Ascending aorta (tissue), 2 donors: ENCODE measurements at places on chromosomes 1 and 21.

DNA sequence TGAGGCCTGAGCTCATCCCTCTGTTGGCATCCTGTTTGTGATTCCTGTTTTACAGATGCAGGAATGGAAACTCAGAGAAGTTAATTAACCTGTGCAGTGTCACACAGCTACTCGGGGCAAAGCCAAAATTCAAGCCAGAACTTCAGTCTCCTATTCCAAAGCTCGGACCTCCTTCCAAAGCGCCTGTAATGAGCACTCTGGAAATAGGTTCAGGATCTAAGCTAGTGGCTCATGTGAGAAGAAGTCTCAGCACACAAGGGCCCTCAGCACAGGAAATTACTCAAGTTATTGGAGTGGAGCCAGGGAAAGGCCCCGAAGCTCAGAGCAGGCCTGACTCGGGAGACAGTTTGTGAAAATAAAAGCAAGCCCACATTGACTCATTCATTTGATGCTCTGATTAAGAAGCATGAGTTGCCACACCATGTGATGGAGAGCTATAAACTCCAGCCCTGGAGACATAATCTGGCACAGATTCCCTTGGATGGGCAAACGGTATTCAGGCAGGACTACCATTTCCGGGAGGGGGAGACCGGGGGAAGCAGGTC lies 50.6 kb upstream of the LYST start:
- DNase-seq = peak; percentile 94

- no peak for DNase-seq
Measured at GRCh38 chr1:12386130-12386529, 156.3 kb downstream of the VPS13D start.

GRCh38 chr1:236287757-236288619 lies 6.2 kb upstream of the ERO1B start:
- DNase-seq = no peak

GRCh38 chr1:6100861-6101783 lies 55.4 kb downstream of the KCNAB2 start:
- no peak for DNase-seq

GRCh38 chr1:186194107-186194756 lies 180.8 kb downstream of the TPR start:
- DNase-seq = no peak

DNA sequence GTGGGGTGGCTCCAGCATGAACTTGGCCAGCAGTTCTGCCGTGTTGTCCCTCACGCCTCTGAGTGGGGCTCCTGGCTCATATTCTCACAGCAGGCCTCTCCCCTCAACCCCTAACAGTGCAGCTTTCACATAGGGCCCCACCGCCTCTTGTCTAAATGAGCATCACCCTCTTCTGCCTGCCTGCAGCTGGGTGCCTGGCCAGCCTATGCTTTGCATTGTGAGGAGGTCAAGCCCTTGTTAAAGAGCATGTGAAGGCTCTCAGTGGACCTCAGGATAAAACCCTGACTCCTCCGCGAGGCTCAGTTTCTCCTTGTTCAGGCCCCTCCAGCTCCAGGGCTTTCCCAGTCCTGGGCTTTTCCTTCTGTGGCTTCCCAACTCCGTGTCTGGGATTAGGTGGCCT lies 34.8 kb downstream of the CRYAA start:
- DNase-seq = no peak

DNA sequence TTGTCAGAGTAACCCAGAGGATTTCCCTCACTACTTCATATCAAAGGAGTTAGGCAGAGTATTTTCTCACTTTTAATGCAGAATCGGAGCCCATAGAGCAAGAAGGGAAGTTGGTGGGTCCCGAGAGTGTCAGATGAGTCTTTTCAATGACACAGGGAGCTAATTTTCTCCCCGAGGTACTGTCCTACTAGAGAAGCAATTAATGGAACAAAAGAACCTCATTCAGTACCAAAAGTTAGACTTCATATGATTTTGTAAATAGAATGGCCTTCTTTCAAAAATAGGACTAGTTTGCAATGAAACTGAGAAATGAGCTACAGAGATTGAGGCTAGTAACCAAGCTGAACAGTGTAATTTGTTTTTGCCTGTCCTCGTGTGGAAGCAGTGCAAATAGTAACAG lies 3.9 kb downstream of the NCAM2 start:
- DNase-seq = no peak

DNA sequence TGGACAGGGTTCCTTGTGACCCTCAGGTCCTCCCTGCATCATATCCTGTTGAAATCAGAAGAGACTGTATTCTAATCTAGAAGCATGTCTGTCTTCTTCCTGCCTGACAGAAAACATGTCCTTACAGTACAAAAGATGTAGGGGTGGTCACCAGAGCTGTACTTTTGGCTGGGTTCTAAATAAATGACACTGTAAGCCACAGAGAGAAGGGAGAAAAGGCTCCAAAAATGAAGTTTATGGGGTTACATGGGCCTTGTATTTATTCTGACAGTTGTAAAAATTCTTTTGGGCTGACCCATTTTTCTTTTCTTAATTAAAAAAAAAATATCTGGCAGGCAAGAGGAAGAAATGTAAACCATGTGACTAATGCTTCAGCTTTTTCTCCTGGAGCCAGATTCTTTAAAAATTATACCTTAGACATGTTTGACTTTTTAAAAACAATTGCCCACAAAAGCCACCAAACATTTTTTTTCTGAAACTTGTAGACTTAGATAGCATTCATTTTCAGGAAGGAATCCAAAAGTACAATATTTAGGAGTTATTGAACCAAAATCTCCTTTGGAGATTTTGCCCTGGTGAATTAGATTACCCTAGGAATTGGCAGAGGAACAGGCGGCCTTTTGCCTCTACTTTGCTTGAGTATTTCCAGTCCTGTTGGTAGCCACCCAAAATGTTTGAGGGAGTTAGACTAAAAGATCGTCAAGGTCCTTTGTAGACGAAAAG lies 17.1 kb downstream of the RGL1 start:
- no peak for DNase-seq

DNA sequence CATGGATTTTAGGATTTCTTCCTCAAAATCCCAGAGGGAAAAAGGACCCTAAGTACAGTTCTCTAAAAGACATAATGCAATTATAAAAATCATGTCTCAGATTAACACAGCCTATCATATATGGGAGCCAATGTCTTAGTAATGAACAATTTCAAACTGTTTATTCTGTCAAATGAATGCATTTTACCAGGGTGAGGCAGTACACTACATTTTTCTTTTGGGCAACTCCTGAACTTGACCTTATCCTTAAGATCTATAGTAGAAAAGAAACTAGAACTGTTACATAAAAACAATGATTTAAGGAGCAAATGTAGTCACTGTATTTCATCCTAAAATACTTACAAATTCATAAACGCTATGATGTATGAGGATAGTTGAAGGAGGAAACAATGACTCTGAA lies 226.3 kb upstream of the B3GALT2 start:
- DNase-seq = no peak

DNA sequence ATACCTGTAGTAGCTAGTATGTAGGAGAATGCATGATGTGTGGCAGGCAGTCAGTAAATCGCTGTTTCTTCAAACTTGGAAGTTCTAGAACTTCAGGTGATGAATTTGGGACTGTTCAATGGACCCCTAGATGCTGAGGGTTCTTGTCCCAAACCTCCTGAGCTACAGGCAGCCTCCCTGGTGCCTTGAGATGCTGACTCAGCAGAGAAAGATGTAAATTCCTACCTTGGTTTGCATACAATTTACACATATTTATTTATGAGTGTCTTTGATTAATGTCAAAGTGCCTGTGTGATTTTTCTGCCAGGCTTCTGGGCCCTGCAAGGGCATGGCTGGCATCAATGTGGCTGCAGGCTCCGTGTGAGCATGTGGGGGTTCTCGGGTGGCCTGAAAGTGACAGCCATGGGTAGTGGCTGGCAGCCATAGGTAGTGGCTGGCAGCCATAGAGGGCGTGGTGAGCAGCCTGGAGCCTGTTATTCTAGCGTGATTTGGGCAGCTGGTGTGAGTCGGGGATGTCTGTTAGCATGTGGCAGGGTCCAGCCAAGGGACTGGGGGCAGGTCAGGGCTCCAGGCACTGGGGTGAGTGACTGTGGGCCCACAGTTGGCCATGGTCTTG lies 13.2 kb upstream of the POU3F1 start:
- no peak for DNase-seq

DNA sequence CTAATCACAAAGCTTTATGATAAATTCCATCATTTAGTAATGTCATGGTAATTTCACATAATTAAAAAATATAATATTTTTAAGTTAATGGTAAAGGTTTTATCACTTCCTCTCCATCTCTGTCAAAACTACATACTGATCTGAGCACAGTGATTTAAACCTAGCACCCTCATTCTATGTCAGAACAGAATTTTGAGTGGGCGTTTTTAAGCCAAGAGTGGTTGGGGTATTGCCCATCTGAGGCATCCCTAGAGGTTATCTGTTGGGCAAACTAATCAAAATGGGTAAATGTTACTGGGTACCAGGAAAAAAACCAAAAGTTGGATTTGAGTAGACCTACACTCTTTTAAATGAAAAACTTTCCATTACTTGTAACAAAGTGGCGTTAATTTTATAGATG lies 100.7 kb upstream of the GFI1 start:
- no peak for DNase-seq

GRCh38 chr1:228182296-228183030 lies 16.9 kb downstream of the IBA57 start:
- no peak for DNase-seq

GRCh38 chr1:204494281-204495077 lies at the start of gene PIK3C2B:
Gene PIK3C2B (minus strand): TSS chr1:204494805. CDS start chr1:204469802, 25,003 bp downstream.
- peak; percentile 88 for DNase-seq

- no peak for DNase-seq
Measured at GRCh38 chr1:17168091-17168876, 36.6 kb upstream of the PADI1 start.

GRCh38 chr1:182308826-182309225 lies 82.8 kb downstream of the GLUL start:
- no peak for DNase-seq

DNA sequence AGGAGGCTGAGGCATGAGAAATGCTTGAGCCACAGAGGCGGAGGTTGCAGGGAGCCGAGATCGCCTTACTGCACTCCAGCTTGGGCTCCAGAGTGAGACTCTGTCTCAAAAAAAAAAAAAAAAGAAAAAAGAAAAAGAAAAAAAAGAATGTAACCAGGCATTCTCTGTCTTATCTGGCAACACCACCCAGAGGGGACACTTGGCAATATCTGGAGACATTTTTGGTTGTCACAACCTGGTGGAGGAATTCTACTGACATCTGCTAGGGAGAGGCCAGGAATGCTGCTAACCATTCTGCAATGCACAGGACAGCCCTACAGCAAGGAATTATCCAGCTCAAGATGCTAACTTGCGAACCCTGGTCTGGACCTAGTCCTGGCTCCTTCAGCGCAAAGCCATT lies 2.3 kb upstream of the CNR2 start:
- DNase-seq = no peak

DNA sequence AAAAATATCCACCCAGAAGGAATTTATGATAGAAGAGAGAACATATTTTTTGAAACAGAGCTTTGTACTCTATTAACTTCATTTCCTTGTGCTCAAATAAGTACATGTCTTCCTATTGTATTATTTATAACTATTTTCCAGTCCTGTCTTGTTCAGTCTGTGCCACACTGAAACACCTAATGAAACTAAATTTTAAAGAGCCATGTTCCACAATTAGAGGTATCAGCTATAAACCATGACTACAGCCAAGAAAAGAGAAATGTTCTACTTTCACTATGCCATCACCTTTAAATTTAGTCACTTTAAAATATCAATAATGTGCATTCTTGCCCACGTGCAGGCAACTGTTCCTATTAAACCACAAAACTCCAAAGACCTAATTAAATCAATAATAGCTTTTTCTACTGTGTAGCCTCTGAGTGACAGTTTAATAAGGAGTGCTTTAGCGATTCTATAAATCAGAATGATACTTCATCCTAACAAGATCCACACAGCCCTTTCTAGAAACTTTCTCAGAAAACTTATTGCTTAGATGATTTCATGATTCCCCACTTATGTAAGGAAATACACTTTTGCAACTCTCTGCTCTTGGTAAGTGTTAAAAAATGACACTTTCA lies 404.9 kb upstream of the CHRM3 start:
- no peak for DNase-seq
